Activated T-helper 1 cell treated with anti-CD3 and anti-CD28 coated beads, Interleukin-12 subunit alpha, Interleukin-12 subunit beta, Interleukin-2, Interleukin-4 antibody, amounts not matched to agents 30 ng/mL and 10 ng/mL and 1 ng/mL, durations not matched to agents 14 hours and 24 hours and 36 hours (primary cell): ENCODE measurements at places on chromosomes 1 and 21. TPM values are rescaled to one million over a fixed set of nuclear protein-coding genes. Genes with fewer than 3 reads are reported as not detected.

Gene BEST4
- 0.47 and 0.54 TPM in 2 replicates for total RNA-seq

Gene OR2T35
- not detected in 2 replicates for total RNA-seq

Gene BNIPL
- total RNA-seq, result 0.70 and 0.73 TPM in 2 replicates

Gene YY1AP1
- 62.2 and 64.4 TPM in 2 replicates for total RNA-seq

Gene LAD1
- not detected in 2 replicates for total RNA-seq

Gene ADORA3
- 0.10 and 0.20 TPM in 2 replicates for total RNA-seq

DNA sequence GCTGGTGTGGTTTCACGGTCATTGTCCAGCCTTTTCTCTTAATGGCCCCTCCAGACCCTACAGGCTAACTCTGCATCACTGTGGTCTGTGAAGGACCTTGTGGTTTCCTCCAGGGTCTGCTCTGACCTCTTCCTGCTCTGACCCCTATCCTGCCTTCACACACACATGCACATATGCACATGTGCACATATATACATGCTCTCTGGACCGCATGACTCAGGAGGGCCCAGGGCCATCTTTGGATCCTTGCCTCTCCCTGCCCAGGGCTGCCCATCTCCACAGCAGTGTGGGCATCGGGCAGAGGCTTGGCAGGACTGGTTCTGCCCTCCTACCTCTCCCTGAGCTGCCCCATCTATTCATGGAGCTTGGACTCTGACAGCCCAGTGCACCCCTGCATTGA, 510.9 kb downstream of the PTPRU start:
- no peak for DNase-seq
- peaks cover 4% of the 10 kb centered on the region for H3K4me1 ChIP-seq
- no peak overlapping the region for H3K4me3 ChIP-seq
- no peaks in the 10 kb centered on the region for H3K36me3 ChIP-seq

DNA sequence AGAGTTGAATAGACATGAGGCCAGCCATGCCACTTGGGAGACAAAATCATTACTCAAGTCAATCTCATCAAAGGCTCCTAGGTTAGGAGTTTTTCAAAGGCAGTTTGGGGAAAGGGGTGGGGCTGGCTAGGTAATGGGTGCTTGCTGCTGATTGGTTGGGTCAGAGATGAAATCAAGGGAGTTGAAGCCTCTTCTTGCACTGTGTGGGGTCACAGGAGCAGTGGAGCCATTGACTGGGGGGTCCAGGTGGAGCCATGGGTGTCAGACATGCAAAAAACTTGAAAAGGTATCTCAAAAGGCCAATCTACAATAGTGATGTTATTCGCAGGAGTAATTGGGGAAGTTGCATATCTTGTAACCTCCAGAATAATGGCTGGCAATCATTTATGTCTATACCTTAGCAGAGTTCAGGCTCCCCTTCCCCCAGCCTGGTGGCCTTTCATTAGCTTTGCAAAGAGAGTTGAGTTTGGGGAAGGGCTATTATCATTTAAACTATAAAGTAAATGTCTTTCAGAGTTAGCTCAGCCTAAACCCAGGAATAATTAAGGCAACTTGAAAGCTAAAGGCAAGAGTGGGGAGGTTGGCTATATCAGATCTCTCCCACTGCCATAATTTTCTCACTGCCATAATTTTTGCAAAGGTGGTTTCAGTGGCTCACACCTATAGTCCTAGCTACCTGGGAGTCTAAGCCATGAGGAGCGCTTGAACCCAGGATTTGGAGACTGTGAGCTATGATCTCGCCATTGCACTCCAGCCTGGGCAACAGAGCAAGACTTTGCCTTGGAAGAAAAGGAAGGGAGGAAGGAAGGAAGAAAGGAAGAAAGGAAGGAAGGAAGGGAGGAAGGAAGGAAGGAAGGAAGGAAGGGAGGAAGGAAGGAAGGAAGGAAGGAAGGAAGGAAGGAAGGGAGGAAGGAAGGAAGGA, 7.8 kb upstream of the PINK1 start:
- H3K4me1 ChIP-seq, result no peaks in the 10 kb centered on the region
- H3K36me3 ChIP-seq, result no peaks in the 10 kb centered on the region
- peaks cover 14% of the 10 kb centered on the region for H3K27me3 ChIP-seq
- no peak overlapping the region for H3K4me3 ChIP-seq

DNA sequence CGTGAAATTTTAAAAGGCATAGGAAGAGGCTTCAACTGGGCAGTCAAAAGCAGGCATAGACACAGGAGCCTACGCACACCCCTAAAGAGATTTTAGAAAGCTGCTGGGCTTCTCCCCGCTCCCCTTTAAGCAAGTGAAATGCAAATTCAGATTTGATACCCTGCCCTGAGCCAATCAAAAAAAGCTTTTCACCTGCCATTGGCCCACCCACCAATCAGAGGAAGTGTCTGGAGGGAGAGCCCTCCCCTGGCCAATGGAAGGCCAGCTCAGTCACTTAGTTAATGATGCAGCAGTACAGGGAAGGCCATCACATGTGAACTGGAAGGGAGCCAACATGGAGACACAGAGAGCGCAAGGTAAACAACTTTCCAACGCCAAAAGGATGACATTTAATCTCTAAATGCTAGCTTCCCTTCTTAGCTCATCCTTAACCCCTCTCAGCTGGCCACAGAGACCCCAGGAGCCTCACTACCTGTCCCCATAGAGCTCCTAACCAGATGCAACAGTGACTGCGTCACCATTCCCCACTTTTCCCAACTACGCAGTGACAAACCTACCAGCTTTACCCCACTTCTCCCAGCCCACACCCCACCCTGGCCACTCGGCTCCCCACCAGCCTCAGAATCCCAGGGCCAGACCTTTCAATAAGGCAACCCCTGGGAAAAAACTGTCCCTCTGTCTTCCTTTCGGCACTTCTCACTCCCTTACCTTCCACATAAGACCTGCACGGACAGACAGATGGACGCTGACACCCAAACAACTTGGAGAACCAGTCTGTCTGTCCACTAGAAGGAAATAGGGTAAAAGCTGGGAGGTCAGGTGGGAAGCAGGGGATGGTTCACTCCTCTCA, 71.0 kb downstream of the CD46 start:
- peak overlapping the region; percentile 98 for H3K27ac ChIP-seq
- peak overlapping the region; percentile 79 for H3K4me3 ChIP-seq
- peaks cover 22% of the 10 kb centered on the region for H3K36me3 ChIP-seq
- peaks cover 2% of the 10 kb centered on the region for H3K27me3 ChIP-seq
- H3K4me1 ChIP-seq, result peaks cover 70% of the 10 kb centered on the region

DNA sequence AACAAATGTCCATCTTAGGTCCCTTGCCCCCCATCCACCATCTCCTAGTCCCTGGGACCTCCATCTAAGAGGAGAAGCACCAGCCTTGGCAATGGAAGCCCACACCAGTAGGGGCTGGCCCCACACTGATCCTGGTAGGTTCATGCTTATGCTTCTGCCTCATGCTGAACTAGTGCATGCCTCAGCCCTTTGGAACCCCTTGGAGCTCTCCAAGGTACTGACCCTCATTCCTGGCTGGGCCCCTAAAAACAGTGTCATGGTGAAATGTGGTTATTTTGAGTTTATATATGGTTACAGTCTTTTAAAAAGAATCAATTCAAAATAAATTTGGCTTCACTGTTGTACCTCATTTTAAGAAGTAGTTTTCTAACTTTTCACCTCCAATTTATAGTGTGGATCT, 108.3 kb downstream of the HIVEP3 start:
- peak overlapping the region; percentile 13 for H3K27ac ChIP-seq
- peaks cover 4% of the 10 kb centered on the region for H3K36me3 ChIP-seq
- H3K4me1 ChIP-seq, result peaks cover 73% of the 10 kb centered on the region
- no peaks in the 10 kb centered on the region for H3K27me3 ChIP-seq
- H3K4me3 ChIP-seq, result peak overlapping the region; percentile 20
- DNase-seq, result peak; percentile 42

GRCh38 chr1:182149411-182149965, 88.0 kb upstream of the ZNF648 start:
- H3K4me1 ChIP-seq, result peaks cover 51% of the 10 kb centered on the region
- peaks cover 3% of the 10 kb centered on the region for H3K36me3 ChIP-seq
- peak; percentile 60 for DNase-seq

DNA sequence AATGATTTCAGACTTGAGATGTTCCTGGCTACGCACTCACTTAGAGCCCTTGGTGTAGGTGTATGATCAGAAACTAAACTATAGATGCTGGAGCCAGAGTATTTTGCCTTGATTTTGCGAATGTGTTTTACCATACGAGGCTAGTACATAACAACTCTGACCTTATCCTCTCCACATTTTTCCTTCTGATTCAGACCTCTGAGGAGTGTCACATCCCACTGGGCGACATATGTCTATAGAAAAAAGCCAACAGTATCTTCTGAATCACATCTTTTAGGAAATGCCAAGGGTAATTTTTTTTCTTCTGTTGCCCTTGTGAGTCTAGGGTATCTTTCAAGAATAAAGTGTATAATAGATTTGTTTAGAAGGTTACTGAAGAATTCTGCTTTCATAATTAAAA, 49.6 kb downstream of the AK4 start:
- DNase-seq, result no peak
- H3K27ac ChIP-seq, result peak overlapping the region; percentile 25
- H3K4me3 ChIP-seq, result no peak overlapping the region
- no peaks in the 10 kb centered on the region for H3K27me3 ChIP-seq

DNA sequence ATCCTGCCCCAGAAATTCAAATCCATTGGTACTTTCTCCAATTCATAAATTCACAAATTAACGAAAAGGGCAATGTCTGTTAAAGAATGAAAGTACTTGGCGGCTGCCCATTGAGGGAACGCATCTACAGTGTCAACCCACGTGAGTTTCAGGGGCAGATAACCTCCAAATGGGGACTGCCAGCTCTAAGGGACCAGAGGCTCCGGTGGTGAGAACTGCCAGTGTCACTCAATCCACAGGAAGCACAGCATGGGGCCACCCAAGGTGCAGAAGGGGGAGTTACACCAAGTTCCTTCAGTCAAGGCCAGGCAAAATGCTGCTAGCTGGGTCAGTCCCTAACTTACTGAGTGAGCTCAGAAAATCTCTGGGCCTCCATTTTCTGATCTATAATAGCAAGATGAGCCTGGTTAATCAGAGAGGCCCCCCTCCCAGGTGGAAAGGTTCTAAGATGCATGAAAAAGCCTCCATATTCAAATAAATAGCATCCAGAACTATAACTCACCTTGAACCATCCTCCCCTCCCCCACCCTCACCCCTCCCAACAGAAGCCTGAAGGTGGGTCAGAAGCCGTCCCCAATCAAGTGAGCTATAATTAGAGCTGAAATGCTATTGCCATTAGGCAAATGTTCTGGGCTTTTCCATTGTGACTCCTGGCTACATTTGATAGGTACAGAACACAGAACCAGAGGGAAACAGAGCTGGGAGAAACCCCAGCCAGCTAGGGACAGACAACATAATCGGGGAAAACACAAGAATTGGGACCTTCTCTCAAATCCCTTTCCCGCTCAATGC, 41.7 kb downstream of the LRP8 start:
- peaks cover 7% of the 10 kb centered on the region for H3K4me1 ChIP-seq
- peak overlapping the region; percentile 5 for H3K27ac ChIP-seq
- no peak for DNase-seq
- H3K27me3 ChIP-seq, result no peaks in the 10 kb centered on the region

DNA sequence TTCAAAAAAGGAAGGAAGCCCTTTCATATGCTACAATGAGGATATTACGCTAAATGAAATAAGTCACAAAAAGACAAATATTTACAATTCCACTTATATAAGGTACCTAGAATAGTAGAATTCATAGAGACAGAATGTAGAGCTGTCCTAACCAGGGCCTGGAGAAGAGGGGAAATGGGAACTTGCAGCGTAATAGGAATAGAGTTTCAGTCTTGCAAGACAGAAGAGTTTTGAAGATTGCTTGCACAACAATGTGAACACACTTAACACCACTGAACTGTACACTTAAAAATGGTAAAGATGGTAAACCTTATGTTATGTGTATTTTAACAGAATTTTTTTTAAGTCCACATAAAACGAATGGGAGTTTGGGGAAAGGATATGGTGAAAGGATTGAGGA, 2.9 kb downstream of the CD1B start:
- H3K4me1 ChIP-seq, result peaks cover 3% of the 10 kb centered on the region
- peaks cover 4% of the 10 kb centered on the region for H3K27me3 ChIP-seq
- no peaks in the 10 kb centered on the region for H3K36me3 ChIP-seq
- no peak for DNase-seq
- no peak overlapping the region for H3K27ac ChIP-seq

- DNase-seq, result no peak
- no peaks in the 10 kb centered on the region for H3K4me1 ChIP-seq
- peaks cover 37% of the 10 kb centered on the region for H3K27me3 ChIP-seq
Measured at GRCh38 chr1:30816211-30817076, 58.9 kb upstream of the LAPTM5 start.

DNA sequence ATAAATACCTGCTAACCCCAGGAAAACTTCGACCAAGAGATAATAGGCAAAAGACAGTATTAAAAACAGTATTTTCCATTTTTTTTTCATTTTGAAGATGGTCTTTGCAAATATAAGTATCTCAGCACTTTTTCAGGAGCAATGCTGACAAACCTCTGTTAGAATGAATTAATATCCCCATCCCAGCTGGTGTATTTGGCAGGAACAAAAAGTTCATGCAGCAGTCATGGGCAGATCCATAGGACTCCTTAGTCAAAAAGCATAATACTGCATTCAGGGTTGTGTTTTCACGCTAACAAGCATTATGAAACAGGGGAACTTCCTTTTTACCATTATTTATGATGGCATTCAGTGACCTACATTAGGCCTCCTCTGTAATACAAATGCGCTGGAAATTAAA, 344.0 kb downstream of the ST6GALNAC3 start:
- no peak for DNase-seq
- no peaks in the 10 kb centered on the region for H3K36me3 ChIP-seq
- H3K4me1 ChIP-seq, result no peaks in the 10 kb centered on the region
- H3K27ac ChIP-seq, result no peak overlapping the region

GRCh38 chr1:208988811-208989222, 594.7 kb upstream of the CAMK1G start:
- H3K27me3 ChIP-seq, result peaks cover 4% of the 10 kb centered on the region
- H3K36me3 ChIP-seq, result peaks cover 3% of the 10 kb centered on the region
- H3K27ac ChIP-seq, result peak overlapping the region; percentile 80
- peak; percentile 29 for DNase-seq

GRCh38 chr21:27681841-27682240, 715.0 kb upstream of the ADAMTS5 start:
- no peak overlapping the region for H3K27ac ChIP-seq
- no peak overlapping the region for H3K4me3 ChIP-seq
- H3K36me3 ChIP-seq, result no peaks in the 10 kb centered on the region
- no peak for DNase-seq
- no peaks in the 10 kb centered on the region for H3K4me1 ChIP-seq
- H3K27me3 ChIP-seq, result no peaks in the 10 kb centered on the region

DNA sequence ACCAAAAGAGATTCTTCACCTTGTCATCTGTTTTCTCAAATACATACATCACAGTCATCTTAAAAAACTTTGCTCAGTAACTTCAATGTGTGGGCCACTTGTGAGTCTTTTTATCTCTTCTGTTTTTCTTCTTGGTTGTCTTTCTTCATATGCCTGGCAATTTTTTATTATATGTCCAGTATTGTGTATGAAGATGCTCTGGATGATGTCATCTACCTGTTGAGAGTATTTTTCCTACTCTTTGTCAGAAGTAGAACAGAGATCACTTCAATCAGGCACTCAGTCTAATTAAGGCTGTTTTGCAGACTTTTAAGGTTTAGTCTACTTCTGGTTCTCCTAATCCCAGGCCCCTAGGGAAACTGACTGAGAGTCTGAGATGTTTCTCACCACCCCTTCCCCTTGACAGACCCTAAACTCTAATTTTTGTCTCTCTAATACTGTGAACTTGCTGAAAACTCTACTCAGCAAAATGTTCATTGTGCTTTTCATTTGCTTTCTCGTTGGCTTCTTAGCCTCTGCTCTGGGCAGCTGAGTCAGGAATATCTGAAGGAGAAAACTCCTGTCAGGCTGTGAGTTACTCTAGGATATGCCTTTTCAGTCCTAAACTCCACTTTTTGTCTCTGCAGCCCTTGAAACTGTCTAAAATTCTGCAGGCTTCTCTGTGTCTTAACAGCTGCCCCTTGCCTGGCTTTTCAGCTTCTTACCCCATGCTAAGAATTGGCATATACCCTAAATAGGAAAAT, 33.0 kb upstream of the DNAJC6 start:
- H3K27ac ChIP-seq, result no peak overlapping the region
- H3K4me1 ChIP-seq, result no peaks in the 10 kb centered on the region
- no peaks in the 10 kb centered on the region for H3K36me3 ChIP-seq
- peaks cover 23% of the 10 kb centered on the region for H3K27me3 ChIP-seq
- no peak overlapping the region for H3K4me3 ChIP-seq
- no peak for DNase-seq
